T1000 (cell line): ENCODE measurements at places on chromosomes 16 and 17.

DNA sequence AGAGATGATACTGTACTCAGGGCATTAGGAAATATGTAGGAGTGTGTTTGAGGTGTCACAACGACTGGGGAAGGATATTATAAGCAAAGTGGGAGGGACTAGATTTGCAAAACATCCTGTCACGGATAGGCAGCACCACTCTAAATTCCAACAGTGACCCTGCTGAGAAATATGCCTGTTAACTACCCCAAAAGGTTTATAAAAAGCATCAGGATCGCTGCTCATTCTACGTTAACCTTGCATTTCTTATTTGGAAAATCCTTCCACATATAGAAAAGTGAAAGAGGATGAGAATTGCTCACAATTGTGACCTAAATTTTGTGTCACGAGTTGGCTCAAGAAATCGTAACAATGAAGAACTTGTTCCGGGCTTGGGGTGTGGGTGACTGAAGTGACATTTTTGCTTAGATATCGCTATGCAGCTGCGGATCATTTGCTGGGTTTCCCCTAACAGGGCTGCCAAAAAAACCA is 51.6 kb downstream of the N4BP1 start:
- no peak for DNase-seq

DNA sequence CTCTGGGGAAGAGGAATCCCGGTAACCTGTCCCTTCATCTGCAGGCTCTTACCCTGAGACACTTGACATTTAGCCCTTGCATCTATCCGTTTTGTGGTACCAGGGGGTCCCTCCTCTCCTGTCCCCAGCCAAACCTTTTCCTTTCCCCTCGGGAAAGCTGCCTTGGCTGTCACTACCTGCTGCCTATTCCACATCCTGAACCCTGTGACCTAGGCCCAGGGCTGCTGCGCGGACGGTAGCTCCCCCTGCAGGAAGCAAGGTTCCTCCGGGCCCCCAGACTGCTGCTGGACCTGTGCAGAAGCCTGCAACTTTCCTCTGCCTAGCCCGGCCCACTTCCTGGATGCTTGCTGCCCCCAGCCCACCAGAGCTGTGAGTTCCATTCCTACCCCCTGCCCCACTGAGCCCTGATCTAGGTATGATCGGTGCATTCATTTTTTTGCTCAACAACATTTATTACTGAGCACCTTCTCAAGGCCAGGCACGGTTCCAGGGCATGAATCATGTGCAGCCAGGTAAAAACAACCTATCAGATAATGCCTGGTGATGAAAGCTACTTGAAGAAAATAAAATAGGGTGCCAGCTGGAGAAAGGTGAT is 10.5 kb upstream of the ALDOA start:
- DNase-seq, result no peak

- DNase-seq, result no peak
Measured at GRCh38 chr17:29131814-29132682, 48.1 kb downstream of the MYO18A start.

DNA sequence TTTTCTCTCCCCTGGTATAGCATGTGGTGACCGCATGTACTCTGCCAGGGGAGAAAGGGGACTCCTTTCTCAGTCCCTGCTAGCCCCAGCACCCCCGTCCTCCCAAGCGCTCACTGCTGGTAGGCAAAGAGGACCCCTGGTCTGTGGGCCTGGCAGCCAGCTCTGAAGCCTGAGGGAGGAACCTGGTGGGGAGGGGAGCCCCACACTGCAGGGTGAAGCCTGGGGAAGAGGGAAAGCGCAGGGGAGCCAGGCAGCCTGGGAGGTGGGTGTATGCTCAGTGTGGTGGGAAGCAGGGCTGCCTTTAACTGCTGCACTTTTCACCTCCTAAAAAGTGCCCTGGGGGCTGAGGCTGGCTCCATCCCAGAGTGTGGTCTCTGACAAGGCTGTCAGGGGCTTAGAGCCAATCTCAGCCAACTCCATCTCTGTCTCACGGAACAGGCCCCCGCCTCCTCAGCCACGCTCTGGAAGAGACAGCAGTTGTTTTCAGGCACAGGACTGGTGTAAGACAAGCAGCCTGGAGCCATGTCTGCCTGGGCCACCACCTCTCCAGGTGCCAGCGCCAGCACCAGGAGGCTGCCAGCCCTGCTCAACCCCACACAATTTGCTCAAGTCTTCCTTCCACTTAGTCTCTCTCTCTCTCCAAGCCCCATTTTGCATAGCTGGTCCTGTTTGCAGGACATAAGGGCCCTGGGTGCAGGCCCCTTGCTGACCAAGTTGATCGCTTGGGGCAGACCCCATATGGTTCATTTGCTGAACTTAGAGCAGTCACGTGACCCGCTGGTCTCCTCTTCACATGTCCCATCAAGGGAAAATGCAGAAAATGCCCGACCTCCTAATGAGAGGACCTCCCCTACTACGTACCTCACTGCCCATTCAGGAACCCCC is 14.7 kb upstream of the TBX2 start:
- DNase-seq, result no peak

GRCh38 chr16:48444574-48444973 is 59.4 kb upstream of the SIAH1 start:
- DNase-seq, result peak; percentile 11

DNA sequence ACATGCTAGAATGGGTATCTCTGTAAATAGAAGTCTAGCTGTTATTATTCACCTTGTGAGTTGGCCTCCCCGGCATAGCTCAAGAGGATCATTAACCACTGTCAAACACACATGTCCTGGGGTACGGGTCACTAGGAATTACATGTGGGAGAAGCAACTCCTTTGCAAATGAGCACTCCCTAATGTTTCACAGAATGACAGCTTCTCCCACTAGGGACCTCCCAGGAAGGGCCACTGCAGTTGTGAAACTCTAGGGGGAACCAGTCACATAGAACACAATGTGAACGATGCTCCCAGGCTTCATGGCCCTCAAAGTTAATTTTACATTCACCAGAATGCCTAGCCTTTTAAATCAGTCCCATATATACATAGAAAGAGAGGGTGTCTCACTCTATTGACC is 12.4 kb upstream of the ZNF19 start:
- DNase-seq, result no peak

GRCh38 chr17:4362141-4362540 is 4.3 kb downstream of the UBE2G1 start:
- DNase-seq, result no peak

- no peak for DNase-seq
Measured at GRCh38 chr16:66131156-66131807, 235.2 kb upstream of the CDH5 start.

DNA sequence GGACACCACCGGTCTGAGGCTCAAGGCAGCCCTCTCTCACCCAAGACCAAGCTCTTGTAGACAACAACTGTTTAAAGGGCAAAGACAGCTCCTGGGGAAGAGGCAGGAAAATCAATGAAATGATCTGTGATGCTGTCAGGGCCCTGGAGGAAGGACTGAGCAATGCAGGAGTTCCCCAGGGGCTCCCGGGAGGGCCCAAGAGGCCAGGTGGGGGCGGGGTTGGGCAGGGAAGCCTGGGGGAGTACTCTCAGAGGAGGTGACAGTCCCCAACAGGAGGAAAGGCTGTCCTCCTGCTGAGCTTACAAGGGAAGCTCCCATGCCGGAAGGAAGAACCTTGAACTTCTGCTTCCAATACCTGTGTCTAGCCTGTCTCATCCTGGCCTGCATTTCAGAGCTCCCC is 8.3 kb upstream of the NOS2 start:
- DNase-seq, result no peak

DNA sequence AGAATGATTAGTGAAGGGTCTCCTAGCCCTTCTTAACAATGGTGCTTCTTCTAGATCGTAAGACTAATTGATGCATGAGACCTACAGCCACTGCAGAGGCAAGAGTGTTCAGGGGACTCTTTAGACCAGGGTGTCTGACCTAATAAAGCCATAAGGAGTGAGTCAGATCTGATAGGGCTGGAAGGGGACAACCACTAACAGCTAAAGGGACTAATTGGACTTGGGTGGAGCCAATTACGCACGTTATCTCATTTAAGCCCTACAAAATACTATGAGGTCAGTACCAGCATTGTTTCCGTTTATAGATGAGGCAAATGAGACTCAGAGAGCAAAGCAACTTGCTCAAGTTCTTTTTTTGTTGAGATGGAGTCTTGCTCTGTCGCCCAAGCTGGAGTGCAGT is 14.5 kb upstream of the RNF222 start:
- no peak for DNase-seq

GRCh38 chr16:20660325-20660724 is 37.2 kb downstream of the ACSM1 start:
- no peak for DNase-seq

- no peak for DNase-seq
Measured at GRCh38 chr17:34658811-34659560, 79.6 kb downstream of the TMEM132E start.

DNA sequence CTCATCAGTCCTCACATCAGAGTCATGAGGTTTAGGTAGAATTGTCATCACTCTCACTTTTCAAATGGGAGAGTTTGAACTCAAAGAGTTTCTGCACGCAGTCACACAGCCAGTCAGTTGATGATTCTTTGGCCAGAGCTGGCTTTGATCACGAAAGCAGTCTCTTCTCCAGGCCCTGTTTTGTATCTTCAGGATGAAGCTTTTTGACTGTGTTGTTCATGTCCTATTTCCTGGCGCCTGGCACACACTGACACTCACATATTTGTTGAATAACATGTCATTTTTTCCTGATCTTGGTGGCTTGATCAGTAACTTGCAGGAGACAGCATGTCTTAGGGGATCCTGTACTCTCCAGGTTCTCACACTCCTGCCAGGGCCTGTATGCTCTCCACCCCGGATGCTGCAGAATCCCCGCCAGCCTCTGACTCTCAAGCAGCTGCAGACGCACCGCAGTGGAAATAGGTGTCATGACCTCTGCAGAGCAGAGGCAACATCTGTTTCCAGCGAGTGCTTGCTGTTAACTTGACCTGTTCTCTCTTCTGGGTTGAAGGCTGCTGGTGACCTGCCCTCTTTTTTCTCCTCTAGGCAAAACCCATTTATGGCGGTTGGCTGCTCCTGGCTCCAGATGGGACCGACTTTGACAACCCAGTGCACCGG is 33.0 kb downstream of the MPRIP start:
- no peak for DNase-seq

DNA sequence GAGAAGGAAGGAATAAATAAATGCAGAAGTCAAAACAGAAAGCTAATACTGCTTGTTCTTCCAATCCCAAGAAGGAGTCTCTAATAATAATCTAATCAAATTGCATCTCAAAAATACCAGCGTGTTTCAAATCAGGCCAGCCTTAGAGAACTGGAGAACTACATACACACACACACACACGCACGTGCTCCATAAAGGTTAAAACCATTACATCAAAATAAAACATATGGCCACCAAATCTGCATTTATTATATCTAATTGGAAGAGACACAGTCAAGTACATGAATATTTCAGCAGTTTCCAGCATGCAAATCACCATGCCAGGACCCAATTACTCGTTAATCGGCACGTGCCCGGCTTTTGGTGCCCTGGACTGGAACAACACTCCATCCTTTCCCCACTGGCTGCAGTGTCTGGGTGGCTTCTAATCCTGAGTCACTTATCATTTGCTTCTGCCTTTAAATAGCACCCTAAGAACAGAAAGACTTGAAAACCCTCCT is 20.4 kb upstream of the KDM8 start:
- DNase-seq, result no peak
